Head of caudate nucleus (tissue), 42 donors: ENCODE measurements at places on chromosomes 2 and 18.

- no peak for DNase-seq
Observed at GRCh38 chr2:70643715-70644114, 90.1 kb upstream of the TGFA start.

- no peak for DNase-seq
Observed at GRCh38 chr2:189131991-189132390, 47.6 kb downstream of the COL5A2 start.

GRCh38 chr18:72155327-72155726 lies 388.8 kb downstream of the CBLN2 start:
- no peak for DNase-seq

DNA sequence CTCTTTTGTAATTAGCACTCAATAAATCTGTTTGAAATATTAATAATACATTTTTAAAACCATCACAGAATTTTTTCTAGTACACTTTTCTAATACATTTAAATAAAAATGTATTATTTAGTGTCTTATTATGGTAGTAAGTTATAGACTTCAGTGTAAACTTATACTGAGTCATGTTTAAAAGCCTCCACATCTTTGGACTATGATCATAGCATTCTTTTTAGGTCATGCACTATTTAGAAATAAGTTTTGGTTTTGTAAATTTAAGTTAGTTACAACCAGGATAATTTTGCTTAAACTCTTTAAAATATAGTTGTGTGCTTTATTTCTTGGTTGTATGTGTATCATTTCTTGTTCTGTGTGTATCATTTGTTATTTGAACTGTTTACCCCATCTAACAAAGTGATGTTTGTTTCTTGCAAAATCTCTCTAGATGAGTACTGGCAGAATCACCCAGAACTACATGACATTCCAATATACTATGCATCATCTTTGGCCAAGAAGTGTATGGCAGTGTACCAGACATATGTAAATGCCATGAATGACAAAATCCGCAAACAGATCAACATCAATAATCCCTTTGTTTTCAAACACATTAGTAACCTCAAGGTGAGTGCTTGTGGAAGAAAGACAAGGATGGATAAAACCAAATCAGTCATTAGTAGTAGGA lies 16.7 kb downstream of the CPSF3 start:
- no peak for DNase-seq

- no peak for DNase-seq
Observed at GRCh38 chr2:81093031-81093430, 788.5 kb upstream of the LRRTM1 start.

GRCh38 chr2:198874472-198874858 lies 583.3 kb downstream of the SATB2 start:
- DNase-seq = no peak

DNA sequence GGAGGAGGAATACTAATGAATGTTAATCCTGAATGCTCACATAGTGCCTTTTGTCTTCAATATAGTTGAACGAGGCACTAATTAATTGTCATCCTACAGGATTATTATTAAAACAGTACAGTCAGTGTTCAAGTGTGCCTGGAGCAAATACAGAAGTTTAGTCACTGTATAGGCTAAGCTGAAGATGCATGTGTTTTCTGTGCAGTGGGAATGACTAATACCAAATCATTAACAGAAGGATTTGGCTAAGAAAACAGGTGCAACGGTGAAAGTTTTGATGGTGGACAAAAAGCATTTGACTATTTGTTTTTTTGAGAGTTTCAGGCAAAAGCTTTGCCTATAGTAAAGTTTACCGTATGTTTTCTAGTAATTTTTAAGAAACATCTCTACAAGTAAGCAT lies 62.8 kb downstream of the DCC start:
- DNase-seq = no peak

DNA sequence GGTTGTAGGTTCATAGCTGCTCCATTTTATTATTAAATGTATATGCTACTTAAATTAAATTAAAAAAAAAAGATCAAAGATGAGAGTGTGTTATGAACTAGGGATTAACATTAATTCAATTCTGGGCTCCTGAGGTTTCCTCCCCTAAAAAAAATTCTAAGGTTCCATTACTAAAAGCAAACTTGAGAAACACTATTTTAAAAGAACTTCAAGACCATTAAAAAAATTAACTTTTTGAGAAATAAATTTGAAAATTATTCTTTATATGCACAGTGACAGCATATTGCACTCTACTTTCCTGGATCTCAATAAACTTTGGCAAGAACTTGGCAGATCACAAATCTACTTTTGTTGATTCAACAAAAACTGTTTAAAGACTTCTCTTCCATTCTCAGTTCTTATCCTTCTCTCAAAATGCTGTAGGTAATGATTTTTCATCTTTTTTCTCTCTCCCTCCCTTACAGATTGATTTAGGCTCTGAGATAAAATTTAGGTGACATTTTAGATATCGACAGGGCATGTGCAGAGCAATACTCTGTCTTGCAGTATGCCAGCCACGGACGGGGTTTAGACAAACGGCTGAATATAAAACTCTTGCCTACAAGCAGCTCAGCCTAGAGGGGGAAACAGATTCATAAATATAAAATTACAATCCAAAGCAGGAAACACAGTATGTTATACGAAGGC lies 592 bp upstream of the MARS2 start:
- no peak for DNase-seq

GRCh38 chr2:108776475-108776874 lies 10.1 kb upstream of the CCDC138 start:
- DNase-seq = no peak

GRCh38 chr2:156526950-156527636 lies 90.9 kb downstream of the GPD2 start:
- DNase-seq = no peak

- DNase-seq = no peak
Observed at GRCh38 chr2:224682134-224682533, 34.0 kb downstream of the CCDC195 start.

DNA sequence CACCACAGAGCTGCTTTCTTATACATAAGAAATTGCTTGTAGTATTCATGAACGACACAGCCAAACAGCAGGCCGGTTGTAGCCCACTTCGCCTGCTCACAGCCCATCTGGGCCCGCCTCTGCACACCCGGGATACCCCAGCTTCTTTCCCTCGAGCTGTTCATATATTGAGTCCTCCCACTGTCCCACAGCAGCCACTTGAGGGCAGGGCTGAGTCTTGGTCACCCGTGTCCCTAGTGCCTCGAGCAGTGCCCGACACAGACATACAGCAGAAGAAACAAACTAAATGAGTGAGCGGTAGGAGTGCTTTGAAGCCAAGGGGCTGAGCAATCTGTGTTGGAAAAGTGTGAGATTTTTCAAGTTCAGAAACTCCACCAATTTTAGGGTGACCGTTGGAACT lies 251.4 kb downstream of the KLHL29 start:
- DNase-seq = no peak

GRCh38 chr2:60260639-60261296 lies 292.7 kb downstream of the BCL11A start:
- no peak for DNase-seq

GRCh38 chr2:15303874-15304273 lies 257.3 kb downstream of the NBAS start:
- no peak for DNase-seq

GRCh38 chr2:150482111-150482510 lies 5.4 kb downstream of the RND3 start:
- DNase-seq = no peak

DNA sequence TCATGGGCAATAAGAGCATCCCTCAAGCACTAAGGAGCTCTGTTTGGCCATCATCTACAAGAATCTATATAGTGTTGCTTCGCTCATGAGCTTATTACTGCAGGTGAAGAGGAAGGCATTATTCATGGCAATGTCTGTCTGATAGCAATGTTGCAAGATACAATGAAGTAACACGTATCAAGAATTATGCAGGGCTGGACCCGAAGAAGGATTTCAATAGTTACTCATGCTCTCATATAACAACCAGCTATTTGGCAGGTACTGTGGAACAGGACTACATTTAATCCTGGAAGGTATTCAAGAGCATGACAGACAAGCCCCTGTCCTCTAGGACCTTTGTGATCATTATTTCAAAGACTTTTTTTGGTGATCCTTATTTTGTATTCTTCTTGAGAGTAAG lies 109.6 kb downstream of the LAMA3 start:
- no peak for DNase-seq

DNA sequence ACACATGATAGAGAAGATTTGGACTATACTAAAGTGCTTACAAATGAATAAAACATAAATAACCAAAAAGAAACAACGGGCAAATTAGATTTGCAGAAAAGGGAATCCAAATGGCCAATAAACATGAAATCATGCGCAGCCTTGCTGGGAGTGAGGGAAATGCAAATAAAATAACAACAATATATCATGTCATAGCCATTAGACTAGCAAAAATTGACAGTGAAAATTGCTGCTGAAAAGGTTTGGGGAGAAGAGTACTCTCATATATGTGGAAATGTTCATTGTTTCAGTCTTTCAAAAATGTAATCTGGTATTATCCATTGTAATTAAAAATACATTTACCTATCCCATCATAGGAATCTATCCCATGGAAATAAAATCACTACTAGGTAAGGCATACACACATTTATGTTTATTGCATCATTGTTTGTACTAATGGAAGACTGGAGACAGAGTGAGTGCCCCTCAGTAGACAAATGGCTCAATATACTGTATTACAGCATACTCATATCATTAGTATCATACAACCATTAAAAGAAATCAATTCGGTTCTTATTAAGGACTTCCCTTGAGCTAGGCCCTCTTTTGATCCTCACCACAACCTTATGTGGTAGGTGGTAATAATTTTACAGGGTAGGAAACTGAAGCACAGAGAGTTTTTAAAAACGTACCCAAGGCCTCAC lies 94.1 kb upstream of the MSTN start:
- DNase-seq = no peak

DNA sequence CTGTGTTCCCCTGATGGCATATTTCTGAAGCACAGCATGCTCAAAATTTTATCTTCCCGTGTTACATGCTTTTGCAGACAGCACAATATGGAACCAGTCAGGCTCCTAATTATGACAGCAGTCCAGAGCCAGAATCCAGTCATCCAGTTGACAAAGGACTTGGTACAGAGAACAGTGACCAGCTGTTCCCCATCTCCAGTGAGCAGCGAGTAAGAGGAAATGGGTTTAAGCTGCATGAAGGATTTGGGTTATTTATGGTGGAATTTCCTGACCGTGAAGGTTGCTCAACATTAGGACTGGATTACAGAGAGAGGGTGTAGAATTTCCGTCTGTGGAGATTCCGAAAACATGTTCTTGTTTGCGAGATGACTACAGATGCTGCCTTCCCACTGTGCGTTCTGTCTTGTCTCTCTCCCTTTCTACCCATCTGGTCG lies 24.4 kb downstream of the SGPP2 start:
- DNase-seq = no peak

GRCh38 chr2:120904830-120905234 lies 169.2 kb downstream of the GLI2 start:
- DNase-seq = no peak

DNA sequence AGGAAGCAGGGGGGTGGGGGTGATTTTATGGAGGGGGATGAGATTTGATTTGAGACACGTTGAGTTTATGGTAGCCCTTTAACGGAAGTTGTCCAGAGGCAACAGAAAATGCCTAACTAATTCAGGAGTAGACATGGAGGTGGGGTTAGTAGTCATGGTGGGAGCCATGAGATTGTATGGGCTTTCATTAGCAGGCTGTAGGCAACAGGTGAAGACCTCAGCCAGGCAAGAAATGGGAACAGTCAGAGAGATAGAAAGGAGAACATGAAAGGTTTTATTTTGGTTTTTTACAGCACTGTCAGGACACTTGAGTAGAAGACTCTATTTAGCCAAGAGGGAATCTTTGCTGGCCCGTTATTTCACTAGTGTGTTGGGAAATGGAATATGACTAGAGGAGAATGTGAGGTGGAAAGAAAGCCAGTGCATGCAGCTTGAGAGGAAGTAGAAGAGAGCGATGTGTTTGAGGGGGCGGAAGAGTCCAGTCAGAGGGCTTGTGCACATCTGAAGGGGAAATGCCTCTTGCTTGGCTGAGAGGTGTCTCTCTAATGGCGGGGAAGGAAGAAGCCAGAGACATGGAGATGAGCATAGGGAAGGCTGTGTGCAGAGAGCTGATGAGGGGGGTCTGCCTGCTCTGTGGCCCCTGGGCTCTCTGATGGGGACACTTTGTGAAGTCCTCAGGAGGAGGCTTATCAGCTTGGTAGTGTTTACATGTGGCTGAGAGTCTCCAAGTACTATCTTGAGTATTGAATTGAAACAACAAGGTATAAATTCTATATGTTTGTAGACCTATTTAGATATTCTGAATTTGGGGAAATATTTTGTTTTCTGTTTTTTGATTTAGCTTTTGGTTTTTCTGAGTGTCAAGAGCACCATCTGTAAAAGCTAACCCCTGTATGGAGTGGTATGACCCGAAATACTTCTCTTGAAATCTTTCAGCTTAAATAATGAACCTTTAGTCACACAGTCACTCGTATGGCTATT lies 66.9 kb upstream of the ITM2C start:
- no peak for DNase-seq

DNA sequence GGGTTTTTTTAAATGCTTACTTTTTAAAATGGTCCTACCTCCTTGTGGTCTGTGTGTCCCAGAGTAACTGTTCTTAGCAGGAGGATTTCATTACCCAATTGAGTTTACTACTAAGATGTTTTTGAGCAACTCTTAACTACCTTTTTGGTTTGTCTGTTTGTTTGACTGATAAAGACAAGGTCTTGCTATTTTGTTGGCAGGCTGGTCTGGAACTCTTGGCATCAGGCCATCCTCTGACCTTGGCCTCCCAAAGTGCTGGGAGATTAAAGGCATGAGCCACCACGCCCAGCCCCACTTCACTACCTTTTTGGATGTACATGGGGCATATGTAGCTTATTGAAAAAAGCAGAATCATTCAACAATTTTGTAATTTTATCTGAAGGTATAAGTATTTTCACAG lies 14.9 kb downstream of the MRPS9 start:
- no peak for DNase-seq

DNA sequence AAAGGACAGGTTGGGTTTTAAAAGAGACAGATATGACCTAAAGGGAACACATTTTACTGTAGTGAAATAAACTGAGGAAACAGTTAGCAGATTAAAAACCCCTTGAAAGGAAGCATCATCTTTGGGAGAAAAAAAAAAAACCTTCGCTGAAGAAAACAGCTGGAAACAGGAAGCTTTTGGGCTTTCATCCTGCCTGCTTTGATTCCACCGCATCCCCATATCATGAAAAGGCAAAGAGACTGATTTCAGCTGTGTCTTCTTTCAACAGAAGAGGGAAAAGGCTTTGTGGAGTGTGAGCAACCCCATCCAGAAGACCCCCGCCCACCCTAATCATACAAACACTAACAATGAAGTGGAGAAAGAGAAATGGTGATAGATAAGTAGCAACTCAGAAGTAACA lies 86.4 kb downstream of the TCF4 start:
- DNase-seq = no peak

DNA sequence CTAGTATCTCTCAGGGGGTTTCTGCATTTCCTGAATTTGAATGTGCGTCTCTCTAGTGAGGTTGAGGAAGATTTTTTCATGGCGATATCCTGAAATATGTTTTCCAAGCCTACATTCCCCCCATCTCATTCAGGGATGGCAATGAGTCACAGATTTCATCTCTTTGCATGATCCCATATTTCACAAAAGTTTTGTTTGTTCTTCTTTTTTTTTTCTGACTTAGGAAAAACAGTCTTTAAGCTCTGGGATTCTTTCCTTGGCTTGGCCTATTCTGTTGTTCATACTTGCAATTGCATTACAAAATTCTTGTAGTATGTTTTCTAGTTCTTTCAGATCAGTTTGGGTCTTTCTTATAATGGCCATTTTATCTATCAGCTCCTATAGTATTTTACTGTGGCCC lies 136.5 kb downstream of the DSEL start:
- no peak for DNase-seq
